ENCODE measurements at places on chromosomes 2 and 18.

DNA sequence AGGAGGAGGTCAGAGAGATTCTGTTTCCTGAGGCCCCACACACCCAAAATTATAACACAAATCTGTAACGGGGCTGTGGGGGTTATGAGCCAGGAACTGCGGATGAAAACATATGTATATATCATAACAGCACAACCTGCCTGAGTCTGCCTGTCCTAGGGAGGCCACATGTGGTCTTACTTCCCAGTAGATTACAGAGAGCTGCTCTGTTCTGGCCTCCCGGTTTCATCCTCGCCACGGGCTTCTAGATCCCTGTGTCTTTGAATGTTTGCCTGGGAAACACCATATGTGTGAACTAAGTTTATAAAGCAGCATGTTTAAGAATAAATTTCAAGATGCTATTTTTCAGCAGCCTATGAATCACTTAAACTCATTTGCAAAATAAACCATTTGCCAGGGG lies 124.0 kb downstream of the TMEM200C start:
- no peak for DNase-seq

DNA sequence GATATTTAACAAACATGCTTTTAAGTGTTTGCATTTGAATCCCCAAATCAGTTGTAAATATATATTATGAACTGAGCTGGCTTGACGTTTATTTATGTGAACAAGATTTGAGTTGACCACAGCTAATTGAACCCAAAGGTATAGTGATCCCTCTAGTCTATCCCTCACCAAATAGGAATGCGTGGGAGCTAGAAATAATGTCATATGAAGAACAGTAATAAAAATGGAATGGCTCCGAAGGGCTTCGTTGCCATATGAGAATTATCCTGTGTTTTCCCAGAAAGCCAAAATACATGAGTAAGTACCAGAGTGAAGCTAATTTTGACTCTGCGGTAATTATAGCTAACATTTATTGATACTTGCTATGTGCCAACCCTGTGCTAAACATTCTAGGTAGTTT lies 142.7 kb downstream of the ADCYAP1 start:
- DNase-seq = no peak

DNA sequence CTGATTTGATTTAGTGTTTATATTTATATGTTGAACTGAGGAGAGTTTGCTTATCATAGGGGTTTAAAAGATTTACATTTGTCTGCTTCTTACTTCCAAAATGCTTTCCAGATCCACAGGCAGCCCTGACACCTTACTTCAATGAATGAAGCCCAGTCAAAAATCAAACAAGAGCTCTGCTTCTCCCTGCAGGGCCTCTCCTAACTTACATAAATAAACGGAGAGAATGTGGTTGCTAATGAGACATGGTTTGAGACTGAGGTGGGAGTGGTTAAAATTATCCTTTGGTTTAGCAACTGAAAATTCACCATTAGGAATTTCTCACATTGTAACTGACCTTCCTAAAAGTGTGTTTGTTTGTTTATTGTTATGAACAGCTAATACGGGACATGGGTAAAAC lies 612.3 kb upstream of the FANCL start:
- DNase-seq = no peak

DNA sequence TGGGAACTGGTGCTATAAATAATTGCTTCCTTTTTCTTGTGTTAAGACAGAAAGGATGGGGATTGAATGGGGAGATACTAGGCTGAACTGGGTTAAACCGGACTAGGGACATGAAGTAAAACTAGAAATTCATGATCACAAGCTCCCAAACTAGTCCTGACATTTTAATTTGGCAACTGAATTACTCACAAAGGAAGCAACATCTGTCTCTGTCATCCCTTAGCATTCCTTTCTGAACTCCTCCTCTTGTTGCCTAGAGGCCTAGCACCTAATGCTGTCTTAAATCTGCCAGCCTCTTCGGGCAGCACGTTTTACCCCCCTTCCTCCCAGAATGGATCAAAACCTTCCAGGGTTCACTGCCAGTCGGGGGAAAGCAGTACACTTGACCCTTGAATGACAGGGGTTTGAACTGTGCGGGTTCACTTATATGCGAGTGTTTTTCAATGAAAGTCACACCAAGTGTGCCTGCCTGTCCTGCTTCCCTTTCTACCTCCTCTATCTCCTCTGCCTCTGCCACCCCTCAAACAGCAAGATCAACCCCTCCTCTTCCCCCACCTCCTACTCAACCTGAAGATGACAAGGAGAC lies 8.2 kb downstream of the KCTD1 start:
- DNase-seq = no peak

DNA sequence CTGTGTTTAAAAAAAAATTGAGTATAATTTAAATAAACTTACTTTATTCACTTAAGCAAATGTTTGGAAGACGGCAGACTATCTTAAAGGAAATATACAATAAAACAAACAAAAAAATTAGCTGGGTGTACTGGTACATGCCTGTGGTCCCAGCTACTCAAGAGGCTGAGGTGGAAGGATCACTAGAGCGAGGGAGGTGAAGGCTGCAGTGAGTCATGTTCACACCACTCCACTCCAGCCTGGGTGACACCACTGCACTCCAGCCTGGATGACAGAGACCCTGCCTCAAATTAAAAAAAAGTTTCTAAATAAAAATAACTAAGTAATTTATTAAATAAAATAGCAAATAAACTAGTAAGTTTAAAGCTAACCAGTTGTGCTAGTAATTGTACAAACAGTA lies 7.5 kb downstream of the PUM2 start:
- DNase-seq = no peak

DNA sequence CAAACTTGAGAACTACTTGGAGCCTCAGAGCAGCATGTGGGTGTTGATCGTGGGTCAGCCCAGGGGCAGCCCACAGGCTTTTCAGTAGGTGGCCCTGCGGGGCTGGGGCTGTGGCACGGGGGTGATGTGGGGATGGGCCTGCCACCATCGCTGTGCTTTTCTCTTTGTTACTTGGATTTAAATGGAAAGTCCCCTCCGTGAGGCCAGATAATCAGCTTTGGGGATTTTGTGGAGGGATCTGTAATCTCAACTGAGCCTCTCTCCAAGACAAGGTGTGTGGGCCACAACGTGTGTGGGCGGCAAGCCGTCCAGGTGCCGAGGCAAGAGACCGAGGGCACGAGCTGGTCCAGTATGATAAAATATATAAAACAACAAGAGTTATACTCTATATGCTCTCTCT lies 16.7 kb downstream of the COLEC11 start:
- DNase-seq = no peak

DNA sequence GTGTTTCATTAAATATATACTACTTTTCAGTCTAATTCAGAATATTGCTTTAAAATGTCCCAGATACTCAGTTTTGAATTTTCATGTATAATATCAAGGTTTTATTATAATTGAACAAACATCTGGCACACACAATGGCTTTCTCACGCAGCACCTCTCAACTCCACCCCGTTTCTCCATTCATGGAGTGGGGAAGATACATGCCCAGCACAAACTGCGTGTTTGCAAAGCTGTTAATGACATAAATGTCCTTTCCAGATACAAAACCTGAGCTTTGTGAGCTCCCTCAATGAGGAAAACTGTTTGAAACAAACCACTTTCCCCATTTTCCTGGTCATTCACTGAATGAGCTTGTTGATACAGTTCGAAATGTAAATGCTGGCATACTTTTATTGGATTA lies 150.3 kb upstream of the RASGRP3 start:
- DNase-seq = no peak

DNA sequence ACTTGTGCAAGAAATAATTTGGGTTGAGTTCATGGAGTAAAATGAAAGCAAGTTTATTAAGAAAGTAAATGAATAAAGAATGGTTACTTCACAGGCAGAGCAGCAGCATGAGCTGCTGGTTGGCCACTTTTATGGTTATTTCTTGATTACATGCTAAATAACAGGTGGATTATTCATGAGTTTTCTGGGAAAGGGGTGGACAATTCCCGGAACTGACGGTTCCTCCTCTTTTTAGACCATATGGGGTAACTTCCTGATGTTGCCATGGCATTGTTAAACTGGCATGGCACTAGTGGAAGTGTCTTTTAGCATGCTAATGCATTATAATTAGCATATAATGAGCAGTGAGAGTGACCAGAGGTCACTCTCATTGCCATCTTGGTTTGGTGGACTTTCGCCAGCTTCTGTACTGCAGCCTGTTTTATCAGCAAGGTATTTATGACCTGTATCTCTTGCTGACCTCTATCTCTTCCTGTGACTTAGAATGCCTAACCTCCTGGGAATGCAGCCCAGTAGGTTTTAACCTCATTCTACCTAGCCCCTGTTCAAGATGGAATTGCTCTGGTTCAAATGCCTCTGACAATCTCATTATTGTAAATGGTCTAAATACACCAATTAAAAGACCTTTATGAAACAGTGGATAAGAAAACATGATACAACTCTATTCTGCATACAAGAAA lies 114.1 kb upstream of the FIGN start:
- DNase-seq = no peak

- peak; percentile 94 for DNase-seq
Observed at GRCh38 chr2:86105252-86105968, at the start of gene POLR1A. POLR1A (minus strand) TSS chr2:86105886; CDS start chr2:86105776, 110 bp downstream.

- DNase-seq = no peak
Observed at GRCh38 chr2:109269706-109270504, 140.9 kb downstream of the SH3RF3 start.

DNA sequence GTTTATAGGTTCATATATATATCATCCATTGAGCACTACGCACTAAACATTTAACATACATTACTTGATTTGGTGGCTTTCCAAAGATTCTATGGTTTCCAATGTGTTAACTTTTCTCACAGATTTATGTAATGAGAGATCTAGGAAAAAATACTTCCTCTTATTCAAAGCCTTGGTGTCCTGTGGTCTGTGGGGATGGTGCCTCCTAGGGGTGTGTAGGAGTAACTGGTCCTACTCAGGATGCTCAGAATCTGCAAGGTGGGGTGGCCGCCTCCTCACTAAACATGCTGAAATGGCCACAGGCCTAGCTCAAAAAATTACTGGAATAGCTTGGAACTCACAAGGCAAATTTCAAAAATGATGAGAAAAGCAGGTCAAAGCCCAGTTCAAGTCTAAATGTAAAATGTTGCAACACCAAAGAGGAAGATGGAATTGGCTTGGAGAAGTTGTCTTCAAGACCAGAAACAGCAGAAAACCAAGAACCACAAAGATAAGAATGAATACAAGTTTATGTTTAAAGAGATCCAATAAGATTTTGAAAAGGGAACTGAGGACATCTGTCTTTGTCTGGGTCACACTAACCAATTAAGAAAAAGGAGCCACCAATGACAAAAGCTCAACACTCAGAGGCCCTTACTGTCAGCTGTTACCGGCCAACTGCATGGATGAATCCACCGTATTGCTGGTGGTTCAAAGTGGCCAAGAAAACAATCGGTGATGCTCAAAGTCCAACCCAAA lies 11.5 kb downstream of the GPR55 start:
- peak; percentile 23 for DNase-seq

- peak; percentile 15 for DNase-seq
Observed at GRCh38 chr2:45993476-45993991, 303.7 kb upstream of the EPAS1 start.

DNA sequence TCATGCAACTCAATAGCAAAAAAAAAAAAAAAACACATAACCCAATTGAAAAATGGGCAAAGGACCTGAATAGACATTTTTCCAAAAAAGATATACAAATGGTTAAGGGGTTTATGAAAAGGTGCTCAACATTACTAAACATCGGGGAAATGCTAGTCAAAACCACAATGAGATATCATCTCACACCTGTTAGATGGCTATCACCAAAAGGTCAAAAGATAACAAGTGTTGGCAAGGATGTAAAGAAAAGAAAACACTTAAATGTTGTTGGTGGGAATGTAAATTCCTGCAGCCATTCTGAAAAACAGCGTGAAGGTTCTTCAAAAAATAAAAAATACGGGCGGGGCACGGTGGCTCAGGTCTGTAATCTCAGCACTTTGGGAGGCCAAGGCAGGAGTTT lies 112.4 kb upstream of the CAB39 start:
- no peak for DNase-seq

GRCh38 chr2:158756976-158757375 lies 38.1 kb upstream of the DAPL1 start:
- DNase-seq = no peak

GRCh38 chr18:57951999-57952774 lies 91.8 kb upstream of the NEDD4L start:
- DNase-seq = no peak

DNA sequence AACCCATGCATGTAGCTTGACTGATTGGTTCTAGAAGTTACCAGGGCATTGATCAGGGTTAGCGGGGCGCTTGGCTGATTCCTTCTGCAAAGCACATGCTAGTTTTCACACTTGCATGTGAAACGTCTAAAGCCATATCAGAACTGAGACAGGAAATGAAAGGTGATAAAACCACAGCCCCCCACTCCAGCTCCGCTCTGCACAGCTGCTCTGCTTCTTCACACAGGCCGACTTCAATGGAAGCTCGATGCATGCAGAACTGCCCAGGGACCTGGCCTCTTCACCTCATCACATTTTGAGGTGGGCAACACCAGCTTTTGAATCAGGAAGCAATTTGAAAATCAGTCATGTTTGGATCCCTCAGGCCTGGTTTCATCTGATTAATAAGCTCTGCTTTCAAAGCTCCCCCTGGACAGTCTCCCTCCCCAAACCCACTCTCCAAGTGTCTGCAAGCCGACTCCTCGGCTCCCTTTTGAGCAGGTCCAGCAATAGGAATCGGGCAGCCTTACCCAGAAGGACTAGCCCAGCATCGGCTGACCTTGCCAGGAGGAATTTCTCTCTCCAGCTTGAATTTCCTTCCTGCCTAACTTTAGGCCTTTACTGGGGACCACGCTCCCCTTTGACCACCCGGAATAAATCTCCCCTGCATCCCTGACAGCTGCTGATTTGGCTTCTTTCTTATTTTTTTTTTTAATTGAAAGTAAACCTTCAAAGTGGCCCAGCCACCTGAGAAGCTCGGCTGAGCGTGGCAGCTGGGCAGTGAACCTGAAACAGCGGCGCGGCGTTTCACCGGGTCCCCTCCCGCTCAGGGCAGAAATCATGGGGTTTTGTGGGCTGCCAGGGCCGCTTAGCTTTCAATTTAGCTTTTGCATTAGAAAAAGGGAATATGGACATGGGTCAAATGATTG lies 31.7 kb downstream of the HRH4 start:
- no peak for DNase-seq

DNA sequence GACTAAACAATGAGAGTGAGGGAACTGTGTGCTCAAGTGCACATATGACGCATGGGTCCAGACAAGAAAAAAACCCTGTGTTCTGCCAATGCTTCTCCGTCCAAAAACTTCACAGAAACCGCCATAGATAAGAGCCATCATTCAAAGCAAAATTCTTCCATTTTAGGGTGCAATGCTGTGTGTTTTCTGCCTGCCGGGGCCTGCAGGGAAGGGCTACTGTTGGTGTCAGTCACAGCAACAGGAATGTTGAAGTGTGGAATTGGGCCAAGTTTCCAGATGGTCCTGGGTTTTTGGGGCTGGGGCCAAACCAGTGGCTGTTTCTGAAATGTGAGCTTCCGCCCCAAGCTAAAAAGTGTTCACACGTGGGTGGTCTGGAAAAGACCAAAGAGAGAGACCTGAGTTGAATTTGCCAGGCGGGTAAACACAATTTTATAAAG lies 677 bp upstream of the MC2R start:
- peak; percentile 74 for DNase-seq

DNA sequence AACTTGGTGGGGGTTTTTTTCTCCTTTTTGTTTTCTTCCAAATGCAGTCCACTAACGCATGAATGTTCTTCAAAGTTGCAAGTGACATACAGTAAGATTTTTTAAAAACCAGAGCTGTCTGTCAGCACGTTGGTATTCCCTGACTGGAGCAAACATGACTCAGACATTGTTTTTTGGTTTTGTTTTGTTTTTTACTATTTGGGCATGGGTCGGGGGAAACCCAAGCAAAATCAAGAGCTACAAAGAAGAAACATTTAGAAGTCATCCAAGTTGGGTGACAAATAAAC lies 726 bp upstream of the CCDC88A start:
- DNase-seq = no peak

Measured in DMS 273 treated with DMSO at 0.1 percent for 48 hours (cell line).